ENCODE measurements at places on chromosomes 12 and 14. TPM values are rescaled to one million over a fixed set of nuclear protein-coding genes. Genes with fewer than 3 reads are reported as not detected.

Gene CLEC1B
- total RNA-seq = not detected

Gene HOXC10
- total RNA-seq = 3.1 TPM

Gene GZMB
- total RNA-seq = not detected

Gene NPFF
- not detected for total RNA-seq

Gene PCNX1
- 17.8 TPM for total RNA-seq

Gene IRAK3
- 1.3 TPM for total RNA-seq

Gene LRP10
- 81.1 TPM for total RNA-seq

Gene RERG
- total RNA-seq = 0.25 TPM

Gene FITM1
- total RNA-seq = not detected

Gene RCOR1
- total RNA-seq = 26.4 TPM

Gene ABHD12B
- not detected for total RNA-seq

Gene DTX3
- total RNA-seq = 16.2 TPM

Gene PTCSC3
- total RNA-seq = not detected

Gene ASPG
- total RNA-seq = not detected

Gene ART4
- total RNA-seq = not detected

Gene ITGB7
- total RNA-seq = 0.58 TPM

Data from A549 treated with Hydrocortisone at 1 μM for 4 hours (cell line).